PC-3 (cell line): ENCODE measurements at places on chromosomes 1 and 21.

DNA sequence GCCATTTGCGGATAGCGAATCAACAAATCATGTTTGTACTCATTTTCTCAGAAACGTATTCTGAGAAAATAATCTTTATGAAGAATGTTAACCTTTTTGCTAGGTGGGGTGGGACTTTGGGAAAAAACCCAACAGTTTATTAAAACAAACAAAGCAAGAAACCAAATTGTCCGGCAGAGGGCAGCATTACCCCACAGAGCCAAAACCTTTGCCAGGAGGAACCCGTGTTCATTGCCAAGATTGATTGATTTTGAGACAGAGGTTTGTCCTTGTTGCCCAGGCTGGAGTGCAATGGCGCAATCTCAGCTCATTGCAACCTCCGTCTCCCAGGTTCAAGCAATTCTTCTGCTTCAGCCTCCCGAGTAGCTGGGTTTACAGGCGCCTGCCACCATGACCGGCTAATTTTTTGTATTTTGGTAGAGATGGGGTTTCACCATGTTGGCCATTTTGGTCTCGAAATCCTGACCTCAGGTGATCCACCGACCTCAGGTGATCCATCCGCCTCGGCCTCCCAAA lies 70.8 kb upstream of the RHOU start:
- DNase-seq, result peak; percentile 92

GRCh38 chr1:11654137-11654938 lies at the start of the genes FBXO2 and FBXO44:
Gene FBXO2 (minus strand): TSS chr1:11654429. CDS start chr1:11654340, 89 bp downstream.
Gene FBXO44 (plus strand): TSS chr1:11654877. CDS start chr1:11655836, 959 bp downstream.
- peak; percentile 34 for DNase-seq

DNA sequence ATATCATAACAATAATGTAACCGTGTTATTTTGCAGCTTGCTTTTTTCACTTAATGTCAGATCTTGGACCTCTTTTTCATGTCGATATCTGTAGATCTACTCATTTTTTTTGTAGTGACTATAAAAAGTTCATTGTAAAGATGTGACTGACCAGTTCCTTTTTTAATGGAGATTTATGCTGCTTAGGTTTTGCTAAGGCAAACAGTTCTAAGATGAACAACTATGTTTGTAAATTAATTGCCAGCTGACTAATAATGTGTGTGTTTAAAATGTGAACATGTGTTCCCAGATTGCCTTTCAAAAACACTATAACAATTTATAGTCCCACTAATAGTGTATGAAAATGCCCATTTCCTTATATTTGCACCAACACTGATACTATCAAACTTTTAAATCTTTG lies 18.1 kb upstream of the EPS8L3 start:
- peak; percentile 38 for DNase-seq

DNA sequence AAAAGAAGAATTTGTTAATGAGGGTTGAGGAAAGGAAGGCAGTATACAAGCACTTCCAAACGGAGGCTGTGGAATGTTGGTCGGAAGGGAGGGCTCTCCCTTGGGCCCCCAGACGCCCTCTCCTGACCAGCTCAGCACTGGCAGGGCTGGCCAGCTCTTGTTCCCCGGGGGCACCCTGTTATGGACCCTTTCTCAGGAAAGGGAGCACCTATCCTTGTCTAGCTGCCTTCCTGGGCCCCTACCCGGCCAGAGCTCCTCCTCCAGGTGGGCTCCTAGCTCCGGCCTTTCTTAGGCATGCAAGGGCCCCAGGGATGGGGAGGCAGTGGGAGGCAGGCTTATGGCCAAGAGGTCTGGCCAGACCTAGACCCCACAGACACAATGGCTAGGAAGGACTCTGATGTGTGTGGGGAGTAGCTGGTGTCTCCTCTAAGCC lies 926 bp downstream of the BLACAT1 start:
- DNase-seq, result no peak

DNA sequence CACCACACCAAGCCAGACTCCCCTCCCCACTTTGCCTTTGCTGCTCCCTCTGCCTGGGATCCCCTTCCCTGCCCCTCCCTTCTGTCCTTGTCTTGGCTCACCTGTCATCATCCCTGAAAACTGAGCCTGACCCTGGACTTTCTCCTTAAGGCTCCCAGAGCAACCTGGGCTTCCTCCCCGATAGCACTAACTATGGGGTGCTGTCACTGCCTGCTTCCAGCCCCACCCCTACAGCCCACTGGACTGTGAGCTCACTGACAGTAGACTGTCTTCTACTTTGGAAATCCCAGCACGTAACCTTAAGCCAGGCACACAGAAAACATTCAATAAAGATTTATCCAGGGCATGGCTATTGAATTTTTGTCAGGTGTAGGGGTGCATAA lies 9.5 kb upstream of the CSF1 start:
- DNase-seq, result no peak

DNA sequence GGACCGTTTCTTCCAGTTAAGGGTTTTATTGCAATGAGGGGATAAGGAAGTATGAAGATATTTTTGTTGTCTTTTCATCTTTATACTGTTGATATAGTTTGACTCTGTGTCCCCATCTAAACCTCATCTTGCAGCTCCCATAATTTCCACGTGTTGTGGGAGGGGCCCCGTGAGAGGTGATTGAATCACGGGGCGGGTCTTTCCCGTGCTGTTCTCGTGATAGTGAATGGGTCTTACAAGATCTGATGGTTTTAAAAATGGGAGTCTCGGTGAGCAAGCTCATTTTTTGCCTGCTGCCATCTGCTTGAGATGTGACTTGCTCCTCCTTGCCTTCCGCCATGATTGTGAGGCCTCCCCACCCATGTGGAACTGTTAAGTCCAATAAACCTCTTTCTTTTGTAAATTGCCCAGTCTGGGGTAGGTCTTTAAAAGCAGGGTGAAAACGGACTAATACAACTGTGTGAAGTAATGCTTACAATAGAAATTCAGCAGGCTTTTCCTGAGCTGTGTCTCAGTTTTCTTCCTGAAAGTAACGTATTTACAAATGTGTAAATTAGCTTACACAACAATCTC lies 377.3 kb downstream of the SIPA1L2 start:
- DNase-seq, result no peak

GRCh38 chr21:27154451-27155129 lies 187.7 kb upstream of the ADAMTS5 start:
- DNase-seq, result no peak

GRCh38 chr1:183470961-183471742 lies 1.1 kb upstream of the SMG7 start:
- peak; percentile 53 for DNase-seq

GRCh38 chr21:23398726-23399125 lies 2208.6 kb downstream of the MRPL39 start:
- no peak for DNase-seq

GRCh38 chr1:152654110-152654509 lies 9.1 kb upstream of the LCE2D start:
- DNase-seq, result peak; percentile 84

- DNase-seq, result no peak
Measured at GRCh38 chr1:91891969-91892368, 6.0 kb upstream of the TGFBR3 start.

DNA sequence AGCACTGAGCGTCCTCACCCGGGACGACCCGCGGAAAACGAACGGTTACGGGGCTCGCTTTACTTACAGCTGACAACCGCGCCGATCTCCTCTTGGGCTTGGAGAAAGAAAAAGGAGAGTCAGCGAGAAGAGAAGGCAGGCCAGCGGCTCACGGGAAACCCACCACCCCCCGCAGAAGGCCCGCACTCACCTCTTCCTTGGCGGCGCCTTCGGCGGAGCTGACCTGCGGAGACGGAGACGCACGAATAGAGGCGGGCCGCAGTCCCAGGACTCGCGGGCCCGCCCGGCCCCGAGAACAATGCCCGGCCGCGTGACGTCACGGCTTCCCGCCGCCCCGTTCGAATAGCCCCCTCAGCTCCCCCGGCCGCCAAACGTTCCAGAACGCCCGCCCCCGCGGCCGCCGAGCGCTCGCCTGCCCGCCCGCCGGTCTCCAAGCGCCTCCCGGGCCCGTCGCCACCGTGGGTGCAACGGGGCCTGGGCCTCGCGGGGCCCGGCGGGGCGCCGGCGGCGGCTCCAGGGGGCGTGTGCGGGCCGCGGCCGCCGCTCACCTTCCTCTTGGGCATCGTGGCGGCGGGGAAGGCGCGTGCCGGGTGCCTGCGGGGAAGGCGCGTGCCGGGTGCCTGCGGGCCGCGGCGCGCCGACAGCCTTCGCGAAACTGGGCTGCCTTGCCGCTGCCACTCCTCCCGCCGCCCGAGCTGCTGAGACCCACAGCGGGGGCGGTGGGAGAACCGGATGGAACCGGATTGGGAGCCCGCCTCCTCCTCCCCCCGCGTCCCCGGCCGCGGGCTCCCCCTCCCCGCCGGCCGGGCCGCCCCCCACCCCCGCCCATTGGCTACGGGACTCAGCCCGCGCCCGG lies at the start of gene HMGN1:
HMGN1 (minus strand) TSS at position 734 of the 856 bp plus-strand sequence; CDS start at position 563, 171 bp downstream.
- DNase-seq, result peak; percentile 67

GRCh38 chr1:94270801-94271203 lies 33.4 kb upstream of the ARHGAP29 start:
- DNase-seq, result peak; percentile 96

DNA sequence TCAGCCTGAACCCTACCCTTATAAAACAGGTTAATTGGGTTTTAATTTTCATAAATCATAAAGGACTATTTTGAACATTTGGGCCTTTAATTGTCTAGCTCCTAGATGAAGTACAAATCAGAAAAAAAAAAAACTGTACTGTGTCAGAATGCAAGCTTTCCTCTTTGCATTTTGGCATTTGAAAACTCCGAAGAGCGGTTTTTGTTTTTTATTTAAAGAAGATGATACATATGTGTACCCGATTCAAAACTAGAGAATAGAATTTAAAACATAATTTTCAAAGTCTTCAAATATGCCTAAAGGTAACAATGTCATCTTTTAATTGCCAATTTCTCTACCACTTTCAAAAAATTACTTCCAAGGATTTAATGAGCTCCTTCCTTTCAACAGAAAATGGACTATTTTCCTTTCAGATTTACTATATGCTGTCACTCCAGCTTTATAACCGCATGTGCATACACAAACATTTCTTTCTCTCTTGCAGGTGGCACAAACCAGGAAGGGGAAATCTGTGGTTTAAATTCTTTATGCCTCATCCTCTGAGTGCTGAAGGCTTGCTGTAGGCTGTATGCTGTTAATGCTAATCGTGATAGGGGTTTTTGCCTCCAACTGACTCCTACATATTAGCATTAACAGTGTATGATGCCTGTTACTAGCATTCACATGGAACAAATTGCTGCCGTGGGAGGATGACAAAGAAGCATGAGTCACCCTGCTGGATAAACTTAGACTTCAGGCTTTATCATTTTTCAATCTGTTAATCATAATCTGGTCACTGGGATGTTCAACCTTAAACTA lies 33.7 kb downstream of the MRPL39 start:
- peak; percentile 97 for DNase-seq

GRCh38 chr1:14294860-14295536 lies 303.5 kb upstream of the KAZN start:
- no peak for DNase-seq

DNA sequence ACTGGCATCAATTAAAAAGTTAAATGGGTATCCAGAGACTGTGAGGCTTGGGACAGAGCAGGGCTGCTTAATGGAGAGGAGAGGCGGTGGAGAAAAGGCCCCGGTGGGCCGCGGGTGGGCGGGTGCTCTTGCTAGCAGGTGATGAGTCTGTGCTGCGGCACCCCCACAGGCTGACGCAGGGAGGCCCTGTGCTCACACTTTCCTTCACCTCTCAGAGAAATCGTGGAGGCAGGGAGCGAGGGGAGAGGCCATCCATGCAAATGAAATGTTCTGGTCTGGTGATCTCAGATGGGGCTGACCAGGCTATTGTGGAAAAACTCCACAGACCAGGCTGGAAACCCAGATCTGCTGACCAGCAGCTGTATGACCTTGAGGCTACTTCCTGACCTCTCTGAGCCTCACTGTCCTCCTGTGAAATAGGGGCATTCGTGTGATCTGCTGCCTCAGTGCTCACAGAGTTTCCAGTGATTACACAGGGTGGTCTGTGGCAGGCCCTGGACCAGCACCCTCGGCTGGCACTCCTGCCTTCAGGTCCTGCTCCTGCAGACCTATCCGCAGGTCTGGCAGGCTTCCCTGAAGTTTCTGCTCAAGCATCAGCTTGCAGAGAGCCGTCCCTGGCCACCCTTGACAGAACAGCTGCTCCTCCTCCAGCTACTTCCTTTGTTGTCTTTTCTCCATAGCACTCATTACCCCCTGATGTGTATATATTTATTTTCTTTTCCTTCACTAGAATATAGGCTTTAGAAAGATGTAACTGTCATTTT lies 89.2 kb downstream of the BEND5 start:
- no peak for DNase-seq

DNA sequence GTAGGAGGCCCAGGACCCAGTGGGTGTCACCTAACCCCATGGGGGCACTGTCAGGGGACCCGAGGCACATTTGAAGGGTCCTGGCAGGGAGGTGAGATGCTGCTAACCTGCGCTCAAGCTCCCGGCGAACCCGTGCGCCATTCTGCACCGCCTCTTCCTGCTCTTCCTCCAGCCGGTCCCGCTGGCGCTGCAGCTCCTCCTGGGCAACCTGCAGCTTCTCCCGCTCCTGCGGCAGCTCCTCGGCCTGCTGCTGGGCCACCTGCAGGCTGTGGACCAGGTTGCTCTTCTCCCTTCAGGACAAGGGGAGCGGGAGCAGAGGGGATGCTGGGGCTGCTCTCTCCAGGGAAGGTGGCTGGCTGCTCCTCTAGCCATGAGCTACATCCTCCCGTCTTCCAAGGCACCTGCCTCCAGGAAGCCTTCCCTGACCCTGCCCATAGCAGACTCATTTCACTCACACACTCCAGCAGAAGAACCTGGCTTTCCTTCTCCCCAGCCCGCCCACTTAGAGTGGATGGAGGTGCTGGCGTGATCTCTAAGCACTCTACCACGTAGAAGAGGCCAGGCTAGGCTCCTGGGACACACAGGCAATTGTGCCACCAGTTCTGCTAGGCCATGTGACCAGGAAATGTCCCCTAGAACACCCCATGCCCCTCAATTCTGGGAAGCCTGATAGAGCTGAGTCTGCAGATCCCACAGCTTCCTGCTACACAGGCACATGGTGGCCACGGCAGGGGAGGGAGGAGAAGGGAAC lies 15.2 kb upstream of the NBPF1 start:
- DNase-seq, result no peak

DNA sequence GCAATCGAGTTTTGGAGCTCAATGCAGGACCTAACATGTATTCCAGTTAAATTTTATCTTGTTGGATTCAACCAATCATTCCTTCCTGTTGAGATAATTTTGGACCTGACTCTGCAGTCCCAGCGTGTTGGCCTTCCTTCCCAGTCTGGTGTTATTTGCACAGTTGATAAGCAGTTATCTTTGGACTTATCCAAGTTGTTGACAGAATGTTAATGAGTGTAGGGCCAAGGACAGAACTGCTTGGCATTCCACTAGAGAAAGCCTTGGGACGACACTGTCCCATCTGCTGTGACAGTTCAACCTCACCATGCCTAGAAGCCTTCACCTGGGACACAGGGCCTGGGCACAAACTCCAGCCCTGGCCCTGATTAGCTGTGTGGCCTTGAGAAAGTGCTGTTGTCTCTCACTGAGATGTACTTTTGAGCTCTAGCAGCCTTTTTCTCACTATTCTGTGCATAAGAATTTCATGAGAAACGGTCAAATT lies 104.1 kb upstream of the SLC25A33 start:
- no peak for DNase-seq

GRCh38 chr1:199290186-199290585 lies 651.3 kb downstream of the PTPRC start:
- peak; percentile 11 for DNase-seq

DNA sequence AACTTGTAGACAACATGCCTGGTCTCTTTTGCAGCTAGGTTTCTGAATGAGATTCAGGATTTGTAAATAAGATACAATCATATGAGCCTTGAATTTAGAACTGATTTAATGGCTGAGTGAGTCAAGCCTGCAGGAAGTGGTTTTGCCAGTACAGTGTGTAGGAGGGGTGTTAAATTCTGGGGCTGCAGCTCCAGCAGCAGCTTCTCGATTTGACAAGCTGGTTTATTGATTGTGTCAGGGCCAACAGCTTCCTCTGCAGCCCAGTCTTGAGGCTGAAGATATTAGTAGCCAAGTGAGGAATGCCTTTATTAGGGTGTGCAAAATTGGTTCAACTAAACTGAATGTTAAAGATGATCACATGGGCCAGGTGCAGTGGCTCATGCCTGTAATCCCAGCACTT lies 11.5 kb upstream of the PLA2G5 start:
- peak; percentile 86 for DNase-seq
